Activated CD4-positive, alpha-beta T cell treated with anti-CD3 and anti-CD28 coated beads, Interleukin-2, amount 50 U/mL, for 4 hours (primary cell): ENCODE measurements at places on chromosomes 11 and 22.

DNA sequence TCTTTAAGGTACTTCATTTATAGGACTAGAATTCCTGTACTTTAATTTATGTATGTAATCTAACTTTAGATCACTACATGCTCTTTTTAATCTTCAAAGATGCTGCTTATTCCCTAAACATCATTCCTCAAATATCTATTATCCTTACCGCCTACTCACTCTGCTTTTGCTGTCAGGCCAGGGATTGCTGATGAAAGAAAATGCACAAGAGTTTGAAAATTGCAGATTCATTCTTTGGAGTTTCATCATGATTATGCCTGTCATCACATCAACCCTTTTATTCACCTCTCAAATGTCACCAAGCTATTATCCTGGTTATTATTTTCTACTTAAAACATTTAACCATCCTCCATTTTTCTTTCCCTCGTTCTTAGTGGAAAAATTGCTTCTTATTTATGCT is 802.7 kb downstream of the METTL15 start:
- DNase-seq: no peak

DNA sequence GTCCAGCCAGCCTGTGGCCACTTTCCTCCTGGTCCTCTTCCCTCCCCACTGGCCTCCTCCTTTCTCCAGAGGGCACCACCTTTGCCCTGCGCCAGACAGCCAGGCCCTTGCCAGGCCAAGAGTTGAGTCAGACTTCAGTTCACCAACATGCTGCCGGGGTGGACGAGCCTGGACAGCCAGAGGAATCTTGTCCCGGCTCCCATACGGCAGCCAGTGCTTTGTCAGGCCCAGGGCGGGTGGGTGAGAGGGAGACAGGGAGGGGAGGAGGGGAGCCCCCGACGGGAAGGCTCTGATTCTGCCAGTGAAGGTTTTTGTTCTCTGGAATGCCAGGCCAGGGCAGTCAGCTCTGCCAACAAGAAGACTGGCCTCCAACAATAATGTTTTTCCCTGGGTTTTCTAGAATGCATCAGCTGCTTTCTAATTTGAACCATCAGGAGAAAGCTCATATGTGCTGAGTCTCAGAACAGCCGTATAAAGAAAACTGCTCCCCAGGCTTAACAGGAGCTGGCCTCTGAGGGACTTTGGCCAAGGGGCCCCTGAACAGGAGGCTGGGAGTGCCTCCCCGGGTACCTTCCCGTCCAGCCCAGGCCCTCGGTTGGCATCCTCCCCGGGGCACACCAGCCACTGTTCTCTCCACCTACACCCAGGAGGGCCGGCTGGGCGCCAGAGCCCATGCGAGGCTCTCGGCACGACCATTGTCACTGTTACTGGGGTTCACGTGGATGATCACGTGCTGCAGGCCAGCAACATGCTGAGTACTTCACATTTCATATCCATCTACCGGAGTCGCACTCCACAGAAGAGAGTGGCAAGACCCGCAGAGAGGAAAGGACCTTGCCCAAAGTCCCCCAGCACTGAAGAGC is 28.6 kb downstream of the LIF start:
- DNase-seq: no peak

- no peak for DNase-seq
These were observed 45.7 kb upstream of the SHANK2 start for GRCh38 chr11:71298016-71298550.

DNA sequence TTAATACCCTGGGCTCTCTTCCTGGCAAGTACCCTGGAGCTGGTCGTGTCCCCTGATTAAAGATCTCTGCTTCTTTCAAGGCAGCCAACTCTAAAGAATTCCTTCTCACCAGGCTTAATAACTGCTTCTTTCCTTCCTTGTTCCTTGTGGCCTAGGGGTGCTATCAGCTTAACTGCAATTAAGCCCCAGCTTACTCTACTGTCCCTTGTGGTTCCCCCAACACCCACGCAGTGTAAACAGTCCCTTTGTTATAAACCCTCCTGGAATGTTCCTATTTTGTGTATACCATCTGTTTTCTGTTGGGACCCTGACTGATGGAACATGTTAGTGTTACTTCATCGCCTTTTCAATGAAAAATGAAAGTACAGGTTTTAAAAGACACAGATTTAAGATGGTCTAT is 126.4 kb upstream of the KIRREL3 start:
- no peak for DNase-seq

GRCh38 chr11:20926799-20927540 is 257.6 kb downstream of the NELL1 start:
- DNase-seq: no peak

GRCh38 chr11:67278939-67279588 is 10.0 kb upstream of the ANKRD13D start:
- DNase-seq: no peak
